ENCODE measurements at places on chromosomes 16 and 17.

GRCh38 chr17:51430591-51430990 lies 170.2 kb downstream of the UTP18 start:
- DNase-seq: no peak

DNA sequence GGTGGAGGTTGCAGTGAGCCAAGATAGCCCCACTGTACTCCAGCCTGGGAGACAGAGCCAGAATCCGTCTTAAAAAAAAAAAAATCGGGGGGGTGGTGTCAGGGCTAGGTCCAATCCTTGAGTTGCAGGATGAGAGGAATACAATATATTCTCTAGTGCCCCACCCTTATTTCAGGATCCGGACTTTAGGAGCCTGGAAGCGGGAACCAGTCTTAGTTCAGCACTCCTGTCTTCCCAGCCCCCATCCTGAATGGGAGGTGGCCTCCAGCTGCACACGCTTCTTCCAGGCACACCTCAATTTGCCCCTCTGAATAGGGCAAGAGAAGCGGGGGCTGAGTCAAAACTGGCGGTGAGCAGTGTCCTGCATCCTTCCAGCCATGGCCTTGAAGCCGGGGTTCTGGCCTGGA lies 1.6 kb downstream of the FHOD1 start:
- no peak for DNase-seq

DNA sequence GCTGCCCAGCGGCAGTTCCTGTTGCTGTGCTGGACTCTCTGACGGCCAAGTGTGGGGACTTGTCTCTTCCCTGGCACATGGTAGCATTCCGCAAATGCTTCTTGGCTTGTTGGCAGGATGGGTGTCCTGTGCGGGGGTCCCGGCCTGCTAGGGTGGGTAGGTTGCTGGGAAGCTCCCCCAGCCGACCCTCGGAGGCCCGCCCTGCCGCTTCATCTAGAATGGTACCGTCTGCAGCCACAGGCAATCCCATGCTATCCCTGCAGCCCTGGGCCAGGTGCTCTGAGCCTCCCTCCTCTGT lies 78.3 kb upstream of the LHX1 start:
- DNase-seq: no peak

GRCh38 chr16:89707695-89708094 lies 6.2 kb upstream of the SPATA2L start:
- DNase-seq: no peak

DNA sequence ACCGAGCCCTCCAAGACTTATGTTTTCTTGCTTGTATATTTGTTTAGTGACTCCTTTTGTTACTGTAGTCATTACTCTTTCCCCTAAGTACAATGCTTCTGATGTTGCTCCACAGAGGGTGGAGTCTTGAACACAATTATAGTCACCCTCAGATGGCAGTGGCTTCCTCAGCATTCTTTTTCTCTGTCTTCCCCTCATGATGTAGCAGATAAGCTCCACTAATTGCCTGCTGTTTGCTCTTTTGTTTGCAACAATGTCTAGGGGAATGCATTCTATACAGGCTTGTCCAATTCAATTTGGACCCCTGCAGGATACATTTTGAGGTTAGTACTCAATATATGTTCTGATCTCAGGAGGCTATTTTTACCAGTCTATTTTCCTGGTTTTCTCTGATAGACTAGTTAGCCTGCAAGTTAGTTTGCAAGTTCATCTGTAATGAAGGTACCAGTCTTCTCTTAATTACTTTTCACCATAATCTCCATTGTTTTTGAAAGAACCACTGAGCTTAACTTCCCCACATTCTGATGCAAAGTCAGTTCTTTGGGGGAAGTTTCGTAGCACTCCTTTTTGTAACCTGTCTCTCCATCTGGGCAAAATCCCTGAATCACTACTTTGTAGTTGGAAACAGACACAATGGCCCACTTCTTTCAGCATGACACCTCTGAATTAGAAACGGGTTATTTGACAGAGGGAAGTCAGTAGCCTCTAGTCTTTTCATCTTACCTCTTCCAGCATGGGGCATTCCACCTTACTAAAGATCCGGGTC lies 1509.2 kb downstream of the CDH11 start:
- no peak for DNase-seq

- DNase-seq: no peak
These were observed 6.0 kb upstream of the ASB16 start for GRCh38 chr17:44164476-44164875.

DNA sequence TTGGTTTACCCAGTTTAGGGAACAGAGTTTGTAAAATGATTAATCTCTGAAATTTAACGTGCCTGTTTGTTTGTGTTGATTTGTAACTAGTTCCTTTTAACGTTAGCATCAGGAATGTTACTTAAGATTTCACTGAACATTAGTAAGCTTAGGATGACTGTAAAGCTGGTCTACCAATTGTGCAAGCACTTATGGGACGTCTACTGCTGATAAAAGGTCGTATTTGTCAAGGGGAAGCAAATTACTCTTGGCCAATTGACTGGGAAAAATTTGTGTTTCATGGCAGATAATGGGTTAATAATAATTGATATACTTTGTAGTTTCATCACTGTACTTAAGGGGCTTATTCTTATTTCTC lies 11.8 kb downstream of the METTL9 start:
- no peak for DNase-seq

GRCh38 chr17:54944796-54945195 lies 23.7 kb downstream of the COX11 start:
- no peak for DNase-seq

DNA sequence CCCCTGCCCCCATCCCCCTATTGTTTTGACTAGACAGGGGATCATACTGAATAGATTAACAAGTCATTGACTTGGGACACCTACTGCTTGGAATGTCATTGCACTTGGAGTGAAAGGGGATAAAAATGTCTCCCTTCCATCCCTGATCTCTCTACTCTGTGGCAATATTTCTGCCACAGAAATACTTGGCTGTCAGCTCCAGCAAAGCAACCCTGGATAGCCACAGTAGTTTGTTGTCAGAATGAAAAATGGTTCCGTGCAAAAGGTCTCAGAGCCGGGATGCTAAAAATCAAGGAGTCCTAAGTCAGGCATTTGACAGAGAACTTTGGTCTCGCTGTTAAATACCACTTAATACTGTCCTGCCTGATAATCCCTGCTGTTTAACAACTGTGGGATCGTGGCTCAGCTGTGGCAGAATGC lies 722.0 kb upstream of the SOX9 start:
- peak; percentile 46 for DNase-seq

- DNase-seq: no peak
These were observed 3.7 kb upstream of the CDK3 start for GRCh38 chr17:75996665-75997590.

- DNase-seq: no peak
These were observed 28.7 kb upstream of the CRISPLD2 start for GRCh38 chr16:84791088-84791487.

DNA sequence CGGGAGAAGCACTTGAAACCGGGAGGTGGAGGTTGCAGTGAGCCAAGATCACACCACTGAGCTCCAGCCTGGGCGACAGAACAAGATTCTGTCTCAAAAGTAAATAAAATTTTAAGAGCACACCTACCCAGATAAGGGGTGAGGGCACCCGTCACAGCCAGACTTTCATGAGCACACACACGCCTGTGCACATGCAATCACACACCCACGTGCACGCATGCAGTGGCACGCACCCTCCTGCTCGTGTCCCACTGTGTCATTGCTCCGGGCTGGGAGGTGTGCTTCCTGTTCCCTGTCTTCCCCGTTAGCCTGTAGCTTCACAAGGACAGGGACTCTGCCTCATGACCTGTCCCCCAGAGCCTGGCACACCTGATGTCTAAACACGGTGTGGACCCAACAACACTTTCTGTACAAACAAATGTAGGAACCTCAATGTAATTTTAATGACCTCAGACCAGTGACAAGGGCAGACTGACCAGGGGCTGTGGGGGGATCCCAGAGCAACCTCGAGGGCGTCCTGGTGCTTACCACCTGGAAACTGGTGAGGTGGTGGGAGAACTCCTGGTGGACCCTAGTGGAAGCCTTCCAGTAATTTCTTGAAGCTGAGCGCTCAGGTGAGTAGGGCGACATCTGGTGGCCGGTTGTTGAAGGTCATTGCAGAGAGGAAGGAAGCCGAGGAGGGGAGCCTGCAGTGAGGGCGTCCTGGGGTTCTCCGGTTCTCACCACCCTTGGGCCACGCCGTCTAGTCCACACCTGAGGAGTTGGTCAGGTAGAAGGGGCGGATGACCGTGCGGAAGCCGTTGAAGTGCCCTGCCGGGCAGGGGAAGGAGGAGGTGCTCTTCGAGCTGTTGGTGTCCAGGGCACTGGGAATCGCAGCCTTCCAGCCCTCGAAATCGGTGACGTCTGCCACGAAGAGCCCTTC lies 8.6 kb downstream of the LGALS3BP start:
- peak; percentile 82 for DNase-seq

- no peak for DNase-seq
These were observed 2.5 kb downstream of the MSRB1 start for GRCh38 chr16:1940273-1941161.

- DNase-seq: no peak
These were observed 817.6 kb upstream of the CDH8 start for GRCh38 chr16:62853887-62854286.

- DNase-seq: no peak
These were observed 83.4 kb downstream of the COX10 start for GRCh38 chr17:14152721-14153120.

DNA sequence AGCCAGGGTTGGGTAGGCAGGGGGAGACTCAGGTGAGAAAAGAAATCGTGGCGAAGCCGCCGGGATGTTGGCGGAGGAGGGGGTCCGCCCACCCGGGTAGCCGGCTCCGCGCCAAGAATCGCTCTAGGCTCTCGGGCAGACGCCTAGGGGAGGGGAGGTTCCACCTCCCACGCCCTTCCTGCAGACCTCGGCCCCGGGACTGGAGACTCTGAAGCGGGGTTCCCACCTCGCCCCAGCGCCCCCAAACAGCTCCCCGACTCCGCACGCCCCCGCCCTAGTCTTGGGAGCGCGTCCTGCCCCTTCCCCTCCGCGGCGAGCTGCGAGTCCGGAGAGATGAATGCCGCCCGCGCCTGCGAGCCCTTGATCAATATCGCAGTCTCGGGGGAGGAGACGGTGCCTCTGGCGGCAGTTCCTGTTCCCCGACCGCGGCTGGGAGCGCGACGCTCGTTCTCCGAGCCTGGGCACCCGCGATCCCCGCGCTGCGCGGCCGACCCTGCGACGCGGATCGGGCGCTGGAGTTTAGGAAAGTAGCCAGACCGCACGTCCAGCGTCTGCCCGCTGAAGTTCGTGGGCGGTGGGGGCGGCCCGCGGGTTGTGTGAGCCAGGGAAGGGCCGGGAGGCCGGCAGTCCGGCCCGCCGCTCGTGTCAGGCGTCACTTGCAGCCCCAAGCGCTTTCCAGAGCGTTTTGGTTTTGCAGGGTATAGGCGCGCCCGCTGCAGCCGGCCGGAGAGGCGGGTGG lies 790 bp downstream of the CRHR1 start:
- DNase-seq: no peak

- DNase-seq: no peak
These were observed 17.5 kb upstream of the TFAP4 start for GRCh38 chr16:4290236-4290830.

DNA sequence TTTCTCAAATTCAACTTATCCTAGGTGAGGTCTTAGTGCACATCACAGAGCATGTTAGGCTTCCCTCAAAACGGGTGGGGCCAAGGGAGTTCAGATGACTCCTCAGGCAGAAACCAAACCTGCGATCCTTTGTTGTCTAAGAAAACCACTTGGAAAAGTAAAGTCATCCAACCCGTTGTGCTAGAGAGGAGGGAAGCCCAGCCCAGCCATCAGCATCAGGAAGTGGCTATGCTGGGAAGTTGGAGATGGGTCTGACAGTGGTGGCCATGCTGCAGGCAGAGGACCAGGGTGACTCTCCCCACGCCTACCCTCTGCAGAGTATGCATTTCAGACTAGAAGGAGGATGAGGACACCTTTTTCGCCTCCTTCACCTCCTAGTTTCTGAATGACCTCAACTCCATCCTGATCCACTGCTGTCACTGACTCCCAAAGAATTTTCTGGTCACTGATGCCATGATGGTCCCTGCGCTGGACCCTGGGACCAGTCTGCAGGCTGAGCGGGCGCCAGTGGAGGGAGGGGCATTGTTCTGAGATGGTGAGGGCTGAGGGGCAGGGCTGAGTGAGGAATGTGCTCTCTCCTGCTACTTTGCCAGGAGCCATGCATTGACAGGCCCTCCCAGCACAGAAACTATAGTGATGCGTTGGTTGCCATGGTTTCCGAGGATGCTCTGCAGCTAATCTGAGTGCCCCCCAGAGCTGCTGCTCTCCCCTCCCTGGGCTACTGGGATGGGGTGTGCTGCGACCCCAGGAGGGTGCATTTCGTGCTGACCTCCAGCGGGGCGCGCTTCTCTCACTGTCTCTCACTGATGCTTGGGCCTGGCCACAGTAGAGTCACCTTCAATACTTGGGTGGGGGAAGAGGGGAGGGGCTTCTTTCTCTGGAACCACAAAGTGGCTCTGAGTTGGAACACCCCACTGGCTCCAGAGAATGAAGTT lies 20.4 kb downstream of the ALOX12B start:
- no peak for DNase-seq

- DNase-seq: no peak
These were observed 41.6 kb upstream of the GSE1 start for GRCh38 chr16:85571563-85571812.

DNA sequence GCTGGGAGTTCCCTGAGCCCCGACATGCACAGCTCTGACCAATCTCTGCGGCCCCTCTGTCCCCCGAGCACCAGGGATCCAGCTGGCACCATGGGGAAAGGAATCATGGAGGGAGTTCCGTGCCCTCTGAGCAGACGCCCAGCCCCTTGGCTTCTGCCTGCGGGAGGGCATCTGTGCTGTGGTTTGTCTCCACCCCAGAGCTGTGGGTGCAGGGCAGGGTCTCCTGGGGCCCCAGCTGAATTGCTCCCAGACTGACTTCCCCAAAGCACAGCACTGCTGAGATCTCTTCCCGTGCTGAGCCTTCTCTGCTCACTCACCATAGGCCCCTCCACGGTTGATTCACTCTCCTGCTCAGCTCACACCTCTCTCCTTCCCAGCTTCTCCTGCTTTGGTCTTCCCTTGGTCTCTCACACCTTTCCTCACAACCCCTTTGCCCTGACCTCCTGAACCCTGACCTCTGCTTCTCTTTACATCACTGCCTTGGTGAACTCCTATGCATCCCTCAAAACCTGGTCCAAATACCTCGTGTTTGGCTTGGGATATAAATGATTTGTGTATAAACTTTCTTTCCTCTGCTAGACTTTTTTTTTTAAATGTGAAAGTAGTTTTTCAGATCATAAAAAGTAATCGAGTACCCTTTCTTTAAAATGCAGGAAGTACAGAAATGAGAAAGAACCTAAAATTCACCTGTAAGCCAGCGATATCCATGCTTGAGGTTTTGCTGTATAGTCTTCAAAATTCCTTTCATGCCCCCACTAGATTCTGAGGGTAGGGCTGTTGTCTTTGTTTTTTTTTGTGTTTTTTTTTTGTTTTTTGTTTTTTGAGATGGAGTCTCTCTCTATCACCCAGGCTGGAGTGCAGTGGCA lies 265.3 kb downstream of the SEC14L1 start:
- no peak for DNase-seq

DNA sequence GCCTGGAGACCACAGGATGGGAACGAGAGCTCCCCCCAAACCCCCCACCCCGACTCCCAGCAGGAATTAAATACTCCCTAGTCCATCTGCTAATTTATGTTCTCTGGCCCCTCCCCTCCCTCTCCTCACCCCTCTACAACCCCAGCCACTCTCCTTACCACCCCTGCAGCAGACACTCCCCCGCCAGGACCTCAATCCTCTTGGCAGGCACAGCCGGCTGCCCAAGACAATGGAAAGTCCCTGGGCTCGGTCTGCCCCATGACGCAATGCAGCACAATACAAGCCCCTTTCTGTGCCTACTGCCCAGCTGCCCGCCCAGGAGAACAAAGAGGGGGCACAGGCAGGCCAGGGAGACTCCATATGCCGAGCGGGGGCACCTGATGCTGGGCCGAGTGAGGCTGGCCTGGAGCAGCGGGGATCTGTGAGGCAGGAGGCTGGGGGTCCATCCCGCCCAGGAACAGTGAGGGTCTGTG lies 30.3 kb upstream of the CDC42EP4 start:
- DNase-seq: peak; percentile 90

GRCh38 chr17:67503184-67503583 lies 126.1 kb downstream of the PITPNC1 start:
- DNase-seq: no peak

All from renal cortex interstitium (tissue), 15 donors.